Activated CD4-positive, alpha-beta T cell treated with anti-CD3 and anti-CD28 coated beads, Interleukin-2, amount 10 ng/mL, durations not matched to agents 7 days and 5 days (primary cell): ENCODE measurements at places on chromosomes 3 and 15. TPM values are rescaled to one million over a fixed set of nuclear protein-coding genes. Genes with fewer than 3 reads are reported as not detected.
A peak's percentile ranks its signal among the peaks of the same experiment; 100 is the strongest.

The POC1A gene
- total RNA-seq: 26.9 TPM

DNA sequence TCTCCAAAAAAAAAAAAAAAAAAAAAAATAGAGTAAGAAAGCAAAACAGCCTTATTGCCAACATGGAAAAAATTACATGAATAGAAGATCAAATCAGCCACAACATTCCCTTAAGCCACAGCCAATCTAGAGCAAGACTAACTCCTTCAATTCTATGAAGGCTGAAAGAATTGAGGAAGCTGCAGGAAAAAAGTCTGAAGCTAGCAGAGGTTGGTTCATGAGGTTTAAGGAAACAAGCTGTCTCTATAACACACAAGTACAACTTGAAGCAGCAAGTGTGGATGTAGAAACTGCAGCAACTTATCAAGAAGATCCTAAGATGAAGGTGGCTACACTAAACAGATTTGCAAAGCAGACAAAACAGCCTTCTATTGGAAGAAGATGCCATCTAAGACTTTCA, 9.3 kb downstream of the PARL start:
- no peaks in the 10 kb centered on the region for H3K27me3 ChIP-seq
- H3K27ac ChIP-seq: no peak overlapping the region
- no peak for DNase-seq
- peaks cover 30% of the 10 kb centered on the region for H3K36me3 ChIP-seq

GRCh38 chr3:48504051-48504946, at the start of gene SHISA5:
TSS of gene SHISA5 (minus strand) at chr3:48504174. CDS start at chr3:48504094, 80 bp downstream.
- H3K36me3 ChIP-seq: peaks cover 17% of the 10 kb centered on the region
- no peaks in the 10 kb centered on the region for H3K27me3 ChIP-seq
- H3K4me3 ChIP-seq: peak within 1 kb of the TSS; percentile 83
- peaks cover 73% of the 10 kb centered on the region for H3K4me1 ChIP-seq
- DNase-seq: peak; percentile 59

DNA sequence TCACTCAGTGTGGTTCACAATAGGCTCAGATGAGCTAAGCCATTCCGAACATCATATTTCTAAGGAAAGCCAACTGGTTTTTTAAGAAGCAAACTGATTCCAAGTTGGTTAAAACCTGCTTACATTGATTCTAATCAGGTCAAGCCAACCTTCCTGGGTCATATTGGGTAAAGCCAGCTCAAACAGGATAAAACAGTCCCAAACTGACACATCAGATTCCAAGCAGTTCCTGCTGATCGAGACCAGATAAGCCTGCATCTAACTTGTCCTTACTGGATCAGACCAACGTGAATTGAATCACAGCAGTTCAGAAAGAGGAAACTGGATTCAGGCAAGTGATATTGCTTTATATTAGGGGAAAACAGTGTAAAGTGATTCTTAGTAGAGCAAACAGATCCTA, 18.6 kb upstream of the THSD4 start:
- peaks cover 2% of the 10 kb centered on the region for H3K27me3 ChIP-seq
- H3K4me3 ChIP-seq: no peak overlapping the region
- no peak for DNase-seq
- H3K36me3 ChIP-seq: no peaks in the 10 kb centered on the region

DNA sequence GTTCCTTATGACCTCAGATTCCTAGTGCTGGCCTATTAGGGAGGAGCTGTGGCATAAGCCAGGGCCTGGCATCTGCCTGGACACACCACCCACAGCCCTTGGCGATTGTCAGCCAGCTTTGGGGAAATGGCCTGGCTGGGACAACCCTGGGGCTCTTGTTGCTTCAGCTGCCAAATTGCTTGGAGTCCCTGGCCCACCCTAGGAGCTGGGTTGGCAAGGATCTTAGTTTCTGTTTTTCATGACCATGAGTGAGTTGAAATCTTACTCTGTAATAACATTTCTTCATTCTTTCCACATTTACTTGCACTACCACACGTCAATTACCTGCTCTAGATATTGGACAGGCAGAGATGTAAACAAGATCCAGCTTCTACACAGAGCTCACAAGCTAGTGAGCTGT, 1.9 kb upstream of the MYZAP start:
- H3K27me3 ChIP-seq: peaks cover 29% of the 10 kb centered on the region
- no peak overlapping the region for H3K27ac ChIP-seq
- no peak overlapping the region for H3K4me3 ChIP-seq
- H3K36me3 ChIP-seq: no peaks in the 10 kb centered on the region

DNA sequence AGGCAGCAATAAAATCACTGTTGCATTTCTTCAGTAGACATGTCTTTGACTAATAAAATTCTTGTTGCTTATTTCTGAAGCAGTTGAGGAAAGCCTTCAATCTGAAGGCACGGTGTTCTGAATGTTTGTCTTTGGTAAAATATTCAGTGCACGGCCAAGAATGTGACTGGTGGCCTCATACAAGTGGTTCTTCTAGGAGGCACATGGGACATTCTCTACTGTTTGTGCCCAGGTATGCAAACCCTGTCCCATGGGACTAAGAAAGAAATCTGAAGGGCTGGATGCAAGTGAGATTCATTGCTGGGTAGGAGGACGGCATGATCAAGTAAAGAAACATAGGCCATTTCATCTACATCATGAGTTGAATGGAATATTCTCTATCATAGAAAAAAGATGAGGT, 250.6 kb upstream of the NR2F2 start:
- H3K27ac ChIP-seq: no peak overlapping the region
- H3K27me3 ChIP-seq: peaks cover 1% of the 10 kb centered on the region
- H3K36me3 ChIP-seq: no peaks in the 10 kb centered on the region
- H3K4me1 ChIP-seq: no peaks in the 10 kb centered on the region
- DNase-seq: no peak

The SNRPA1 gene
- 92.8 TPM for total RNA-seq

GRCh38 chr3:142027735-142028134, 121.6 kb downstream of the TFDP2 start:
- H3K27ac ChIP-seq: peak overlapping the region; percentile 76
- peaks cover 16% of the 10 kb centered on the region for H3K4me1 ChIP-seq
- H3K4me3 ChIP-seq: peak overlapping the region; percentile 89

The TRIM71 gene
- total RNA-seq: not detected

DNA sequence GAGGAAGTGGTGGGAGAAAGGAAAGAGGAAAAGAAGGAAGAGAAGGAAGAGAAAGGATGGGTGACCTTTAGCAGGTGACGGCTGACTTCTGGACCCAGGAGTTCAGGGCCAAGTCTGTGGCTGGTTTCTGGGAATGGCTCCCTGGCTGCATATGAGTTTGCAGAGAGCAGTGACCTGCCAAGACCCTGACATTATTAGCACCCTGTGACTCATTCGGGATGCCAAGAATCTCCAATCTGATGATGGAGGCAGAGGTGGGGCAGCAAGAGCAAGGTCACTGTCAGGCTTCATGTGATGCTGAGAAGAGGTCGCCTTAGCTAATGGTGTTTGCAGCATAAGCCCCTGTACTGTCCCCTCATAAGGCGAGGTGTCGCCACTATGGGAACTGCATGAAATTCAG, 42.6 kb downstream of the MYZAP start:
- H3K36me3 ChIP-seq: no peaks in the 10 kb centered on the region
- DNase-seq: no peak
- H3K27me3 ChIP-seq: peaks cover 2% of the 10 kb centered on the region

DNA sequence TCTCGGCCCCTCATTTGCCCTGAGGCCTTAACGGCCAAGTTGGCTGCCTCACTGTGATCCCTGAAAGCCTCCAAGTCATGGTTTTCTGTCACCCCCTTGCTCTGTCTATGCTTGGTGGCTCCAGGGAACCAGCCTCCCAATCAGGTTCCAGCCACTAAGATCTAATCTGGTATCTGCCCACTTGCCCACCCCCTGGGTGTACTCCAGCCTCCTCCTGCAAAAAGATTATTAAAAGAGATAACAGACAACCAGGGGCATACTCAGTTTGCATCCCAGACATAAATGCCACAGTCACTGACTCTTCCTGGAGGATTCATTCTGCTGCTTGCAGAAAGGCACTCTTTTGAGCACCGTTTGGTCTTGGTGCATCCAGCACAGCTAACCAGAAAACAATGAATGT, 103.9 kb downstream of the NTRK3 start:
- no peaks in the 10 kb centered on the region for H3K4me1 ChIP-seq
- no peaks in the 10 kb centered on the region for H3K27me3 ChIP-seq
- no peak for DNase-seq
- no peak overlapping the region for H3K27ac ChIP-seq
- no peak overlapping the region for H3K4me3 ChIP-seq
- H3K36me3 ChIP-seq: no peaks in the 10 kb centered on the region

GRCh38 chr15:44501768-44502366, 35.1 kb upstream of the EIF3J start:
- DNase-seq: no peak
- H3K4me1 ChIP-seq: peaks cover 13% of the 10 kb centered on the region
- H3K27ac ChIP-seq: no peak overlapping the region
- H3K27me3 ChIP-seq: no peaks in the 10 kb centered on the region

DNA sequence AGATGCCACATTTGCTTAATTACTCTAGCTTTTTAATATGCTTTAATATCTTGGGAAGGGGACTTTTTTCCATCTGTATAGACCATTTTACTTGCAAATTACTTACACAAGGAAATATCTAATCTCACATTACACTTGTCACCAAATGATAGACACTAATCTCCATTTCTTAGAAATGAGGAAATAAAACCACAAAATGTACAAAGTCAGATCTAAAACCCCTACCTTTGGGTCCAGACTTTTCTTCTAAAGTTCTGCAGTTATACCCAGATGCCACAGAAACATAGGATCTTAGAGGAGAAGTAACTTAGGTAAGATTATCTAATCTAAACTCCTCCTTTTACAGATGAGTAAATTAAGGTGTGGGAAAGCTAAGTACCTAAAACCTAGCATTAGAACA, 44.3 kb downstream of the CD200R1L start:
- H3K27ac ChIP-seq: no peak overlapping the region
- no peak for DNase-seq
- H3K4me1 ChIP-seq: peaks cover 7% of the 10 kb centered on the region
- no peak overlapping the region for H3K4me3 ChIP-seq

DNA sequence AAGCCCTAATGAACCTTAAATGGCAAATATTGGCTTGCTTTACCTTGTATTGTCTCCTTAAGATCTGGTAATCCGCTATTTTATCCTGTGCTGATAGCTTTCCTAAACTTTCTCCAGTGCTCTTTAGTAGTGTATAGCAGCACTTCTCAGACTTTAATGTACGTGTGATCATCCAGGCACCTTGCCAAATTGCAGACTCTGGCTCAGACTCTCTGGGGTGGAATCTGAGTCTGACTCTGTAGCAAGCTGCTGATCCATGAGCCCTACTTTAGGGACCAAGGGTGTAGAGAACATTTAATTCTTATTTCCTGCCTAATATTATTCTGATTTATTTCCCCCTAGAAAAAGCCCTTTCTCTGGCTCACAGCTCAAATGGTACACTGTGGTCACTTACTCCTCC, 518.8 kb upstream of the ZNF385D start:
- no peak overlapping the region for H3K4me3 ChIP-seq

The SLC22A14 gene
- not detected for total RNA-seq

The CD80 gene
- 7.2 TPM for total RNA-seq

DNA sequence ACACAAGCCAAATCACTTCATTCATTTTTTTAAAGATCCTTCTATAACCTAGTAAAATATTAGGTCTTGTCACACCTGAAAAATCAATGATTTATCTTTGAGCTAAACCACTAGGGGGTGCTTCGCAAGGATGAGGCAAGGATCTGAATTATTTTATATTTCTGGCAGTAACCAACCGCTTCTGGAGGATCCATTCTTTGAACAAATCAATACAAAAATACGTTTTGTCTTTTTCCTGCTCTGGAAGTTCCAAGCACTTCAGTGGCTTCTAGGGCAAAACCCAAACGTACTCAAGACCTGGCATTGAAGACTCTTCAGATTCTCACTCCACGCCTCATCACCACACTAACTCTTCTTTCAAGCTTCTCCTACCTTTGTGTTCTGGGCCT, 486 bp downstream of the LSG1 start:
- peaks cover 44% of the 10 kb centered on the region for H3K4me1 ChIP-seq
- peak; percentile 51 for DNase-seq
- peaks cover 5% of the 10 kb centered on the region for H3K27me3 ChIP-seq
- peaks cover 14% of the 10 kb centered on the region for H3K36me3 ChIP-seq
- peak overlapping the region; percentile 99 for H3K27ac ChIP-seq

- H3K4me3 ChIP-seq: no peak overlapping the region
- no peak for DNase-seq
- no peaks in the 10 kb centered on the region for H3K27me3 ChIP-seq
- H3K4me1 ChIP-seq: no peaks in the 10 kb centered on the region
These were observed 679.8 kb upstream of the NECTIN3 start for GRCh38 chr3:110391640-110392395.

The PRR20G gene
- total RNA-seq: not detected

GRCh38 chr15:80787316-80787715, 8.1 kb downstream of the CEMIP start:
- no peak for DNase-seq
- no peaks in the 10 kb centered on the region for H3K36me3 ChIP-seq
- H3K4me1 ChIP-seq: peaks cover 19% of the 10 kb centered on the region

- DNase-seq: no peak
- peaks cover 5% of the 10 kb centered on the region for H3K4me1 ChIP-seq
- H3K27ac ChIP-seq: no peak overlapping the region
- peaks cover 7% of the 10 kb centered on the region for H3K36me3 ChIP-seq
These were observed 59.0 kb upstream of the GSK3B start for GRCh38 chr3:120153294-120153693.

DNA sequence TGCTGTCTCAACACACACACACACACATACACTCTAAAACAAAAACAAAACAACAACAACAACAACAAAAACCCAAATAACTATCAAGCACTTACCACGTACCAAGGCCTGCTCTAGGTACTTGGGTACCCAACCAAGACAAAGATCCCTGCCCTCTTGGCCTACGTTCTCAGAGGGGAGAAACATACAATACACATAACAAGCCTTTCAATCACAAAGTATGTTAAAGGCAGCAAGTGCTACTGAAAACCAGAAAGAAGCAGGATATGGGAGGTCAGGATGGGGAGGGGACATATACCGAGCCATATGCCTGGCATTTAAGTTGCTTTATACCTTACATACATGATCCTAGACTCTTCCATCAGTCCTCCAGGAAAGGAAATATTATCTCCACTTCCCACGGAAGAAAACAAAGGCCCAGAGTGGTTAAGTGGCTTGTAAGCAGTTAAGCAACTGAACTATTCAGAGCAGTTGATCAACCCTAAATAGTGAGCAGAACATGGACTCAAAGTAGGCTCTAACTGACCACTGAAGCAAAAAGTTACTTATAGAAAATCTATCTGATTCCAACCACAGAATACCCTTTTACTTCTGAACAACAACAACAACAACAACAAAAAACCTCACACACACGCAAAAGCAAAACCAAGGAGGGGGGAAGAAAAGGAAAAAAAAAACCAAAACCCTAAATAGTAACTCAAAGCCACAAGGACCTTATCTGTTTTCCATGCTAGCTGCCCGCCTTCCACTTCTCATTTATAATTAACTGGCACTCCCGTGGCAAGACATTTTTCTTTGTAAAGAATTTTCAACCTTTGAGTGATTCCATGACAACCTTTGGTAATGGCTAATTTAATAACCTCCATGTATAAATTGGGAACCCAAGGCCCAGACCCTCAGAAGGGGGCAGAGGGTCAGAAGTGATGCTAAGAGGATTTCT, 21.0 kb downstream of the PRICKLE2 start:
- H3K36me3 ChIP-seq: no peaks in the 10 kb centered on the region
- no peak for DNase-seq
- H3K27me3 ChIP-seq: peaks cover 6% of the 10 kb centered on the region
- H3K4me1 ChIP-seq: no peaks in the 10 kb centered on the region
- H3K4me3 ChIP-seq: no peak overlapping the region

The SEMA3B gene
- total RNA-seq: 0.37 TPM
